ENCODE measurements at places on chromosomes 11 and 22. TPM values are rescaled to one million over a fixed set of nuclear protein-coding genes. Genes with fewer than 3 reads are reported as not detected.

- no peak overlapping the region for H3K27ac ChIP-seq
- no peak overlapping the region for H3K4me3 ChIP-seq
- H3K36me3 ChIP-seq, result peaks cover 14% of the 10 kb centered on the region
- no peaks in the 10 kb centered on the region for H3K27me3 ChIP-seq
- H3K4me1 ChIP-seq, result peaks cover 27% of the 10 kb centered on the region
Measured at GRCh38 chr11:72720047-72720446, 32.2 kb downstream of the ARAP1 start.

DNA sequence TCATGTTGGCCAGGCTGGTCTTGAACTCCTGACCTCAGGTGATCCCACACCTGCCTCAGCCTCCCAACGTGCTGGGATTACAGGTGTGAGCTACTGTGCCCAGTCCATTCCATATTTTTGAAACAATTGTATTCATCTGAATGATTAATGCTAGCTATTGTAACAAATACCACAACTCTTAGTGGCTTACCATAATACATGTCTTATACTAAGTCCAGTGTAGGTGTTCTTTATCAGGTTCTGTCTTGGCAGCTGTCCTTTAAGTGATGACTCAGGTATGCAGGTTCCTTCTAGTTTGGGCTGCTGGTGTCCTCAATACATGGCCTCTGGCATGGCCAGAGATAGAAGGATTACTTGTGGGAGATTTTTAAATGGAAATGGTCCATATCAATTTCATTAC is 39.0 kb downstream of the UVRAG start:
- H3K4me1 ChIP-seq, result no peaks in the 10 kb centered on the region
- no peak overlapping the region for H3K27ac ChIP-seq
- H3K4me3 ChIP-seq, result no peak overlapping the region
- no peaks in the 10 kb centered on the region for H3K36me3 ChIP-seq

DNA sequence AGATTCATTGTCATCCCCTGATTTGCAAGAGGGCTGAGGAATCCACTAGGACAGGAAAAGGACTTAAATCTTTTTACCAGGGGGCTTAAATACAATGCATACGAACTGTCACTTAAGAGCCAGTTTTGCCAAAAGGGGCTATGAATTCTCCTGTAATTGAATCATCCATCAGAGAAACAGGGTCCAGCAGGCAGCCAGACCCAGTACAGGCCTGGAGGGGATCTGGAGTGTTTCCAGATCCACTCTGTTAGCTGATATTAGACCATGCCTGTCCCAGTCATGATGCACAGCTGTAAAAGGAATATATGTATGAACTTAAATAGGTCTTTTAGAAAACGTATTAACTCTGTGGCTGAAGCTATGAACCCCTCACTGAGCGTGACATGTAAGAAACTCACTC is 53.8 kb upstream of the PRSS23 start:
- H3K36me3 ChIP-seq, result no peaks in the 10 kb centered on the region
- no peak for DNase-seq
- peaks cover 23% of the 10 kb centered on the region for H3K4me1 ChIP-seq
- no peak overlapping the region for H3K4me3 ChIP-seq
- H3K27me3 ChIP-seq, result no peaks in the 10 kb centered on the region

ABCG4 gene
- total RNA-seq, result under 0.01 TPM

- no peak overlapping the region for H3K4me3 ChIP-seq
- no peak overlapping the region for H3K27ac ChIP-seq
- H3K36me3 ChIP-seq, result no peaks in the 10 kb centered on the region
- DNase-seq, result no peak
Measured at GRCh38 chr11:33668468-33668825, 32.2 kb downstream of the C11orf91 start.

- peaks cover 15% of the 10 kb centered on the region for H3K4me1 ChIP-seq
- no peaks in the 10 kb centered on the region for H3K27me3 ChIP-seq
- peak within 1 kb of the TSS; percentile 29 for H3K27ac ChIP-seq
- H3K4me3 ChIP-seq, result peak within 1 kb of the TSS; percentile 62
- peak; percentile 17 for DNase-seq
Measured at GRCh38 chr22:17774206-17774925, at the start of gene BID. Gene BID, minus strand, starts transcription at chr22:17774469. Its CDS starts 24,353 bp downstream, at chr22:17750116.

DNA sequence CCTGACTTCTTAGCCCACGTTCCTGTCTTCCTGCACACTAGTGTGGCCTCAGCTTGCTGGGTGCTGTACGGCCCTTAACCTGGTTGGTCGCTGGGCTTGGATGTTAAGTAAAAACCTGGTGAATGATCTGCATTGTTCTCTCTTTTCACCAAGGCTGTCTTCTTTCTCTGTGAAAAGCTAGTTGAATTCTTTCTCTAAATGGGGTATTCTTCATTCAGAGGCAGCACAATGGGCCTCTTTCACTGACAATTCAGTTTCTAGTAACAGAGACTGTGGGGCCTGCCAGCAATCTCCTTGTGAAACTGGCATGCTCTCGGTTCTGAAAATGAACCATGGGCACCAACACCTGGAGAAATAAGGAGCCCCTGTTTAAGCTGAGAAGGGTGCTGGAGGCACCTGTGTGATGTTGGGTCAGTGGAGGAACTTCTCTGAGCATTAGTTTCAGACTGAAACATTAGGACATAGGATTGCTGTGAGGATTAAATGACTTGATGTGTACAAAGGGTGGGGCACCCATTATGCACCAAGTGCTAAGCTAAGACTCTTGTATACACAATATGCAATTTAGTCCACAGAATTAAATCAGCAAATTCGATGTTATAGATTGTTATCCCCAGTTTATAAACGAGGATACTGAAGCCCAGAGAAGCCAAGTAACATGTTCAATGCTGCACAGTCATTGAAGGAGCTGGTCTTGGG is 33.1 kb upstream of the ELF5 start:
- no peak for DNase-seq
- no peaks in the 10 kb centered on the region for H3K4me1 ChIP-seq
- H3K36me3 ChIP-seq, result no peaks in the 10 kb centered on the region
- no peak overlapping the region for H3K27ac ChIP-seq
- peaks cover 67% of the 10 kb centered on the region for H3K27me3 ChIP-seq

SMC1B gene
- not detected for total RNA-seq

- no peak for DNase-seq
- H3K4me1 ChIP-seq, result no peaks in the 10 kb centered on the region
- H3K36me3 ChIP-seq, result no peaks in the 10 kb centered on the region
- no peak within 1 kb of the TSS for H3K4me3 ChIP-seq
Measured at GRCh38 chr11:2444821-2445745, at the start of gene KCNQ1. Gene KCNQ1, plus strand, starts transcription at chr11:2445008. Its CDS starts 91 bp downstream, at chr11:2445099.

GRCh38 chr22:18096823-18097222 is 13.8 kb upstream of the TUBA8 start:
- H3K4me1 ChIP-seq, result peaks cover 4% of the 10 kb centered on the region
- no peak overlapping the region for H3K27ac ChIP-seq
- H3K4me3 ChIP-seq, result no peak overlapping the region
- no peaks in the 10 kb centered on the region for H3K27me3 ChIP-seq

- H3K27me3 ChIP-seq, result no peaks in the 10 kb centered on the region
- peak overlapping the region; percentile 82 for H3K27ac ChIP-seq
- H3K36me3 ChIP-seq, result no peaks in the 10 kb centered on the region
- peaks cover 3% of the 10 kb centered on the region for H3K4me1 ChIP-seq
- peak overlapping the region; percentile 70 for H3K4me3 ChIP-seq
Measured at GRCh38 chr11:27717801-27718229, 17.6 kb upstream of the BDNF start.

PDGFD gene
- 3.0 TPM for total RNA-seq

SLC39A13 gene
- 32.4 TPM for total RNA-seq

CDKN1C gene
- 1.6 TPM for total RNA-seq

DNA sequence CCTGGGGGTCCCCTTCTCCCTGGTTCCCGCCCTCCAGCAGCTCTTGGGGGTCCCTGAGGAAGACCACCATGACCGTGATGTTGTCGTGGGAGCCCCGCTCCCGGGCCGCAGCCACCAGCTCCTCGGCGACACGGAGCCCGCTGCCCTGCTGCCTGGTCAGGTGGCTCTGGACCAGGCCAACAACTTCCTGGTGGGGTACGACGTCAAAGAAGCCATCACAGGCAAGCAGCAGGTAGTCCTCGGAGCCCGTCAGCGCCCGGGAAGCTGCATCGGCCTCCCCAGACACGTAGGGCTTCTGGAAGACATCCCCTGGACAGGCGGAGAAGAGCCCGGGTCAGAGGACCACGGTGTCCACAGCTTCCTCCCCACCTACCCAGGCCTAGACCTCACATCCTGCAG is 29.5 kb downstream of the PPM1F start:
- H3K27me3 ChIP-seq, result no peaks in the 10 kb centered on the region
- peaks cover 21% of the 10 kb centered on the region for H3K36me3 ChIP-seq
- no peak overlapping the region for H3K4me3 ChIP-seq
- peaks cover 7% of the 10 kb centered on the region for H3K4me1 ChIP-seq
- H3K27ac ChIP-seq, result no peak overlapping the region

- H3K36me3 ChIP-seq, result peaks cover 26% of the 10 kb centered on the region
- DNase-seq, result peak; percentile 61
- H3K27ac ChIP-seq, result peak overlapping the region; percentile 95
- no peaks in the 10 kb centered on the region for H3K27me3 ChIP-seq
Measured at GRCh38 chr11:122103321-122103720, 12.7 kb downstream of the BLID start.

- H3K4me3 ChIP-seq, result peak overlapping the region; percentile 35
- H3K36me3 ChIP-seq, result no peaks in the 10 kb centered on the region
- peaks cover 8% of the 10 kb centered on the region for H3K27me3 ChIP-seq
- H3K27ac ChIP-seq, result no peak overlapping the region
- peaks cover 7% of the 10 kb centered on the region for H3K4me1 ChIP-seq
Measured at GRCh38 chr11:1336836-1337646, 27.6 kb upstream of the TOLLIP start.

HTR3A gene
- not detected for total RNA-seq

FBLN1 gene
- 11.4 TPM for total RNA-seq

DNA sequence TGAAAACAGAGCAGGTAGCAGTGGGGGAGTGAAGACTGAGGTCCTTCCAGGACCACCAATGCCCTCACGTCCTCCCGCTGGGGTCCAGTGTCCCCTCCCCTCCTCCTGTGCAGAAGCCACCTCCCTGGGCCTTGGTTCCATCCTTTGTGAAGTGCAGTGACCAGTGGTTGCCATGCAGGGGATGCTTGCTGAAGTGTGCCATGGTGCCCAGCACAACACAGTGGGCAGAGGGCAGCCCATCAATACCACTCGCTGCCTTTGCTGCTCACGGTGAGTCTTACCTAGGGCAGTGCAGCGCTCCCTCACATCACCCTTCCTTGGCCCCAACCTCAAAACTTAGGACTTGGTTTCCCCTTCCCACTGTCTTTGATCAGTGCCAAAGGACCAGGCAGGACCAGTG is 12.9 kb downstream of the MYEOV start:
- DNase-seq, result no peak
- H3K4me3 ChIP-seq, result no peak overlapping the region
- H3K27ac ChIP-seq, result no peak overlapping the region
- H3K36me3 ChIP-seq, result no peaks in the 10 kb centered on the region
- H3K4me1 ChIP-seq, result peaks cover 19% of the 10 kb centered on the region

GRCh38 chr22:36136988-36137387 is 23.6 kb downstream of the APOL3 start:
- H3K36me3 ChIP-seq, result no peaks in the 10 kb centered on the region
- no peak overlapping the region for H3K4me3 ChIP-seq
- H3K27me3 ChIP-seq, result peaks cover 20% of the 10 kb centered on the region
- H3K27ac ChIP-seq, result no peak overlapping the region
- H3K4me1 ChIP-seq, result peaks cover 2% of the 10 kb centered on the region

NAALADL1 gene
- total RNA-seq, result 3.8 TPM

GRCh38 chr11:124663861-124664260 is 9.7 kb downstream of the SIAE start:
- no peaks in the 10 kb centered on the region for H3K4me1 ChIP-seq
- H3K36me3 ChIP-seq, result no peaks in the 10 kb centered on the region
- no peak for DNase-seq
- no peak overlapping the region for H3K27ac ChIP-seq
- no peaks in the 10 kb centered on the region for H3K27me3 ChIP-seq

- H3K27ac ChIP-seq, result no peak overlapping the region
- no peaks in the 10 kb centered on the region for H3K27me3 ChIP-seq
- H3K4me3 ChIP-seq, result no peak overlapping the region
- no peak for DNase-seq
- H3K4me1 ChIP-seq, result no peaks in the 10 kb centered on the region
Measured at GRCh38 chr22:24594569-24595120, 1.8 kb upstream of the LRRC75B start.

OR2AT4 gene
- not detected for total RNA-seq

GRCh38 chr11:12079726-12080556 is 30.4 kb upstream of the MICAL2 start:
- peak overlapping the region; percentile 89 for H3K27ac ChIP-seq
- no peaks in the 10 kb centered on the region for H3K36me3 ChIP-seq
- no peak overlapping the region for H3K4me3 ChIP-seq
- peak; percentile 99 for DNase-seq

IL10RA gene
- total RNA-seq, result not detected

GRCh38 chr22:27684901-27685300 is 116.7 kb downstream of the MN1 start:
- peak; percentile 6 for DNase-seq
- no peak overlapping the region for H3K27ac ChIP-seq
- peaks cover 2% of the 10 kb centered on the region for H3K4me1 ChIP-seq
- peaks cover 17% of the 10 kb centered on the region for H3K27me3 ChIP-seq

DNA sequence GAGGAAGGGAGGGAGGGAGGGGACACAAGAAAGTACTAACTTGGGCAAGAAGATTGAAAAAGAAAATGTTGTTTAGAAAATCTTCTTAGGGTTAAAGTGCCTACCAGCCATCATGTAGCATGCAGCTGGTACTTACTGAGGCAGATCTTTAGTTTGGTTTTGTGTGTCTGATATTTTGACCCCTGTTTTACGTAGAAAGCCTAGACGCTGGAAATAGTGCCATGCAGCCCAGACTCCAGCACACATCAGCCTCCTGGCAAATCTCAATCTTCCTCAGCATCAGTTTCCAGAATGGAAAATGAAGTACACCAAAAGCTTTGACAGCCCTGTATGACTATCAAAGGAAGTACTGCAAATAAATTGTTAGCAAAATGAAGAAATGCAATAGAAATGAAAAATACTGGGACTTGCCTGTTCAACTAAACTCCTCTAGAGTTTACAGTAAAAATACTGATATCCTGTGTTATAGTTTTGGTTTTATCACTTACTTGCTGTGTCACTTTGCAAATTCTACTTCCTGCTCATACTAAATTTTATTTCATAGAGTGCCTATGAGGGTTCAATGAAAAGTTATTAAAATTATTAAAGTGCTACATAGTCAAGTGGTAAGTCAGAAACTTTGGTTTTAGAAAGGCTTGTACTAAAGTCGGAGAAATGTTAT is 7.4 kb downstream of the USP28 start:
- no peaks in the 10 kb centered on the region for H3K4me1 ChIP-seq
- peaks cover 4% of the 10 kb centered on the region for H3K36me3 ChIP-seq
- DNase-seq, result no peak
- no peak overlapping the region for H3K27ac ChIP-seq
- no peak overlapping the region for H3K4me3 ChIP-seq

APLNR gene
- not detected for total RNA-seq

UBE2L6 gene
- 37.5 TPM for total RNA-seq

DNA sequence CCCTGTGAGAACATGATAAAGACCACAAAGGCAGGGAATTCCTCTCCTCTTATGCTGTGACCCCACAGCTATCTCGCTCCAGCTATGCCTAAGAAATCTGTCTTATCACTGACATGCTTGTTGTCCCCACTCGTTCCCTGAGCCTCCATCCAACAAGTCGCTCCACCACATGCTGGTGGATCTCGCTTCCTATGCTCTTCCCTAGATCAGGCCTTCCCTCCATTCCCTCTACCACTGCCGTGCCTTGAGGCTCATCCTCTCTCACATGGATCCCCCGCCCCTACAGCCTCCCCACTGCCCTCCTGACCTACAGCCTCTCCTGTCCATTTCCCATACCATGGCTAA is 1.4 kb upstream of the DGAT2 start:
- H3K4me1 ChIP-seq, result peaks cover 8% of the 10 kb centered on the region
- H3K27me3 ChIP-seq, result peaks cover 43% of the 10 kb centered on the region
- H3K4me3 ChIP-seq, result no peak overlapping the region

- H3K27me3 ChIP-seq, result no peaks in the 10 kb centered on the region
- DNase-seq, result peak; percentile 35
- H3K4me1 ChIP-seq, result peaks cover 2% of the 10 kb centered on the region
- no peak overlapping the region for H3K27ac ChIP-seq
Measured at GRCh38 chr11:76462317-76462716, 17.5 kb downstream of the EMSY start.

Data from IMR-90 (cell line).